ENCODE measurements at places on chromosomes 1 and 21.

DNA sequence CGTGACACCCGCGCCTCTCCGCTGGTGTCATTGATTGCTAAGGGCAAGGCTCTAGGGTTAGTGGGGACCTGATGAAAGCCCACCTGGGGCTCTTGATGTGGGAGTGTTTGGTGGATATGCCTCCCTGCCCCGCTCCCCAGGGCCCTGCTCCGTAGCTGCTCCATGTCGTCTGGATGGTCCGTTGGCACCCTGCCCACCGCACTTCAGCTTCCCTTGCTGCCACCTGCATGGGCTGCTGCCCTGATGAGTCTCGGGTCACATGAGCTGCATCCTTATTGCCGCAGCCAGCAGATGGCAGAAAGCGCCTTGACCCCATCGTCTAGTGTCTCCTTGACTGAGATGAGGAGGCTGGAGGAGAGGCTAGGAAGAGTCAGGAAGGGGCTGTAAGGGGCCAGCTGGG is 439.4 kb downstream of the CAMTA1 start:
- peak; percentile 72 for DNase-seq

DNA sequence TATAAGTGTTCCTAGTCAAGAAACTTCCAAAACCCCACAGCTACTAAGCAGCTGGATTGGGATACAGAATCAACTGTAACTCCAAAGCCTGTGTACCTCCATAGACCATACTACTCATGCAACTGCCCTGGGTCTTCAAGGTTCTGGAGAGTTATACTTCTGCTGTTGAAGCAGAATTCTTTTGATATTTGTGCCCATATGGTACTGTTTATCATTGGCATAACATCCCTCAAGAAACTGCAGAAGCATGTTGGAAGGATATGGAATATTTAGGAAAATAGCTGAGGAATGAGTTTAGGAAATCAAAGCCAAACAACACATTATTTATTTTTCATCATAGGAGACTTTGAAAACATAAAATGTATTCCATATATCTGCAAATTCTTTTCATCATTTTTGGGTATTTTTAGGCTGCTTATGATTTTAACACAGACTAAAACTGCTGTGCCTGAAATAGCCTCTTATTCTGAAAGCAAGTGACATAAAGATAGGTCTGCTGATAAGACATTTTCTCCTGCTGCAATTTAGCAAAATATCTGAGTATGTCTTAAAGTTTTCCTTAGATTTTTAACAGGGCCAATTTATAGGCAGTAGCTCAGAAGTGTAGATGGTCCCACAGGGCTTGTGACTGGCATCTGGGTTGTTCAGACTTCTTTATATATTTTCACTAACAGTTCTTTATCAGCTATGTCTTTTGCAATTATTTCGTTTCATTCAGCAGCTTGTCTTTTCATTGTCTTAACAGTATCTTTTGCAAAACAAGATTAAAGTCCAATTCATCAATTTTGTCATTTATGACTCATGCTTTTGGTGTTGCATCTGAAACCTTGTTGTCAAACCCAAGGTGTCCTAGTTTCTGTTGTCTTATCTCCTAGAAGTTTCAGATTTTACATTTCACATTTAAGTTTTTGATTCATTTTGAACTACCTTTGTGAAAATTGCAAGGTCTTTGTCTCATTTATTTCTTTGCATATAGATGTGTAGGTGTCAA is 41.1 kb upstream of the ZNF124 start:
- no peak for DNase-seq

DNA sequence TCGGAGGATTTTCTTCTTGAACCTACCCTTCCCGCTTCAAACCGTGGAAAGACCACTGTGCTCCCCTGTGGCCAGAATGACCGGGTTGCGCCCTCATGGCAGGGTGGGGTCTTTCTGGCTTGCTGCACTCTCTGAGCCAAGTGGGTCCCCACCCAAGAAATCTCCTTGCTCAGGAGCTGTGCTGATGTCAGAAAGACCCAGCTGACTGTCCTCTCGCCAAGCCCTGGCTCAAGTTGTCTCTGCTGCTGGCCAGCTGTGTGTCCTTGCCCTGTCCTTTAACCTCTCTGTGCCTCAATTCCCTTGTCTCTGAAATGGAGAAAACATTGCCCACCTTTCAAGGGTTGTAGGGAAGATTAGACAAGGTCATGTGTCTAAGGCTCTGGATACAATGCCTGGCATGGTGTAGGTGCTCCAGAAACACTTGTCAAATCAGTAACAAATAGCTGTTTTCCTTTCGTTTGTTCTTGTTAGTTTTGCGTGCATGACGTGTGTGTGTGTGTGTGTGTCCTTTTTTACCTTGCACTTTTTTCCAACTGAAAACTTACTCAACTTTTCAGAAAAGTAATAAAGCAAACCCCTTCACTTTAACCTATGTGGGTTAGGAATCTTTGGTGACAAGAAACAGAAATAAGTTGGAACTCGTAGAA is 41.1 kb upstream of the RPL11 start:
- no peak for DNase-seq

- DNase-seq, result no peak
These were observed 2.3 kb downstream of the IL6R start for GRCh38 chr1:154407198-154408091.

GRCh38 chr1:155078469-155079209 is at the start of gene EFNA3:
Gene EFNA3 (plus strand): TSS chr1:155078837. CDS start chr1:155078942, 105 bp downstream.
- peak; percentile 92 for DNase-seq

DNA sequence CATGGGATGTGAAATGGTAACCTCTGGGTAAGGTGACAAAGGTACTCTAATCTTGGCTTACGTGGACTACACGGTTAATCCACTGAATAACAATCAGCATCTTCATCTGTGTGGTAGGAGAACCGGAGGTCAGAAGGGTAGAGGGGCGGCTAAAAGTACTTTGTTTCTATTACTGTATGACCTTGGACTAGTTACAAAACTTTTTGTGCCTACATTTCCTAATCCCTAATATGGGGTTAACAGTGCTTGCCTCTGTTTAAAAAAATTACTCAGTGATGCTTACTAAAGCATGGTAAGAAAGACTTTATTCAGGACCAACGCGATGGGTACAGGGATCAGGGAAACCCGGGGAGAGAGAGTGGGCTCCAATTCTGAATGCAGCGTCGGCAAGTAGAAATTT is 1.7 kb upstream of the MRPS6 start:
- DNase-seq, result no peak

DNA sequence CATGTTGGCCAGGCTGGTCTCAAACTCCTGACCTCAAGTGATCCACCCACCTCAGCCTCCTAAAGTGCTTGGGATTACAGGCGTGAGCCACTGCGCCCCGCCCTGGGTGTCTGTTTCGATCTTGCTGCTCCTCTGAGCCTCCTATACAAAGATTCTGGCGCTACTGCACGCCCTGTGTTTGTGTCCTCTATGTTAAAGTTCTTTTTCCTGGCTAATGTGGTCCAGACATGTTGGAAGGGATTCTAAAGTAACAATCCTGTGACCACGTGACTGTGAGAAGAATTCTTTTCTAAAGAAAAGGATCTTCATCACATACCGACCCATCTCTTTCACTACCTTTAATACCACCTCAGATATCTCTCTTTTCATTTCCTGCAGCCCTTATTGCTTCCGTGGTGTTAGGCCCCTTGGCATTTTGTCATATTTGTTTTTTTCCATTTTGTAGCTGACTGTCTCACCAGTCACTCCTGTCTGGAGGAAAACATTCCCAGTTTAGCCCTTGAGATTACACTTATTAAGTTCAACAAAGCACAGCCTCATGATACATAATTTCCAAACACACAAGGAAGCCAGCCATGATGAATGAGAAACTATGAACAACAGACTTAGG is 27.2 kb upstream of the ENO1 start:
- no peak for DNase-seq

Measured in NCI-H1417 (cell line).